ENCODE measurements at places on chromosomes 5 and 9.

DNA sequence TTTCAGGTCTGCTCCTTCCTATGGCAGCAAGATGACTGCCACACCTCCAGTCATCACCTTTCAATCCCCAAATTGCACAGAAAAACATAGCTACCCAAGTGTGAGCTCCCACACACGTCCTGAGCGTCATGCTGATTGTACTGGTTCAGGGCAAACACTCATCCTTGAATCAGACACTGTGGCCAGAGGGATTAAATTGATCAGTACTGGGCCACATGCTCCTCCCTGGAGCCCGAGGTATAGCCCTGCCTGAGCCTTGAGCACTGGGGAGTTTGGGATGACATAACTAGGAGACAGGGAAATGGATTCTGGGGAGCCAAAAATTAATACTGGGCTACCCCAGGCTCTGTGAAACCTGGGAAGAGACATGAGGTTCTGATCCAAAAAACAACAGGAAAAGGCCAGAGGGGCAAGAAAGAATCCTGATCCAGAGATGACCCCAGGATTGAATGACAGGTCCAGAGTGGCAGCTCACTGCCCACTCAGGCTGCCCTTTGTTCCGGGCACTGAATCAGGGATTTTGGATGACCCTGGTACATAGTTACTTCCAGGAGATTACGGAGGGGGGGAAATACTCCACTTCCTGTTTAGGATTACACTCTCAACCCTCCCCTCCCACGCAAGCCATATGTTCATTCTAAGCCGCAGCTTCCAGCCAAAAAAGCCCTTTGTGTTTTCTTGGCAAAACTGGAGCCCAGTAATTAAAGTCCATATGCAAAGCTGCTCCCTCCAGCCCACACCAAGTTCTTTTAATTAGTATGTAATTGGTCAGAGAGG lies 141.6 kb upstream of the SPRY4 start:
- no peak for DNase-seq

GRCh38 chr5:66511491-66511890 lies 84.7 kb upstream of the MAST4 start:
- DNase-seq: no peak

DNA sequence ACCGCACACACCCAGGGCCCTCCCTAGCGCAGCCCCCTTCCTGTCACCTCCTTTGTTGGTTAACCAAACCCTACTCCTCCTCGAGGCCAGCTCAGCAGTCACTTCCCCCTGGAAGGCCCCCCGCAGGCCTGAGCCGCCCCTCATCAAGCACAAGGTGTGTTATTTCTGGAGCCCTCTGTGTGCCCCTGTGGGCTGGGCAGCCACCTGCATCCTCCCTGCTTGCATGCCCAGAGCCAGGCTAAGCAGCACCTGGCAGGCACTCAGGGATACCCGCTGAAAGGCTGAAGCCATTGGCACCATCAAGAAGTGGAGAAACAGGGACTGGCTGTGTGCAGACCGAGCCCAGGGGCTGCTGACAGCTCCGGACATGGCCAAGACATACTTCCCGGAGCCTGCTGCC lies 121.8 kb downstream of the ZNF354C start:
- DNase-seq: peak; percentile 17

DNA sequence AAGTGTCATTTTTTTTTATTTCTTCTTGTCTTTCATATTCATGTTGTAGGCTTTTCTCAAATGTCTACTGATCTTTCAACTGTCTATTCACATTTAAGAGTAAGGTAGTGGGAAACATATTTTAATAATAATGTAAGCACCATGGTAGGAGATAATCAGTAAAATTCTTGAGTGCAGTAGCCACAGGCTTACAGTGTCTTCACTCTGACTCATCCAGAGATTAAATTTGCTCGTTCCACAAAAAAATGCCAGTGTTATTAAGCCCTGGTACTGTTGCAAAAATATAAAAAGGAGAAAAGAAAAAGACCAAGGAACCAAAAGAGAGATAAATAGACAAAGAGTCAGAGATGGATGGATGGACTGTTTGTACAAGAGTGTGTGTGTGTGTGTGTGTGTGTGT lies 43.0 kb downstream of the PARP8 start:
- peak; percentile 17 for DNase-seq

DNA sequence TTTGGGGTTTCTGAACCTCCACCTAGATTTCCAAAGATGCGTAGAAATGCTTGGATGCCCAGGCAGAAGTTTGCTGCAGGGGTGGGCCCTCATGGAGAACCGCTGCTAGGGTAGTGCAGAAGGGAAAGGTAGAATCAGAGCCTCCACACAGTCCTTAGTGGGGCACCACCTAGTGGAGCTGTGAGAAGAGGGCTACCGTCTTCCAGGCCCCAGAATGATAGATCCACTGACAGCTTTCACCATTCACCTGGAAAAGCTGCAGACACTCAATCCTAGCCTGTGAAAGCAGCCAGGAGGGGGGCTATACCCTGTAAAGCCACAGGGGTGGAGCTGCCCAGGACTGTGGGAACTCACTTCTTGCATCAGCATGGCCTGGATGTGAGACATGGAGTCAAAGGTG lies 13.3 kb upstream of the HSDL2 start:
- no peak for DNase-seq

GRCh38 chr5:154364771-154365170 lies 81.0 kb upstream of the SAP30L start:
- peak; percentile 20 for DNase-seq

DNA sequence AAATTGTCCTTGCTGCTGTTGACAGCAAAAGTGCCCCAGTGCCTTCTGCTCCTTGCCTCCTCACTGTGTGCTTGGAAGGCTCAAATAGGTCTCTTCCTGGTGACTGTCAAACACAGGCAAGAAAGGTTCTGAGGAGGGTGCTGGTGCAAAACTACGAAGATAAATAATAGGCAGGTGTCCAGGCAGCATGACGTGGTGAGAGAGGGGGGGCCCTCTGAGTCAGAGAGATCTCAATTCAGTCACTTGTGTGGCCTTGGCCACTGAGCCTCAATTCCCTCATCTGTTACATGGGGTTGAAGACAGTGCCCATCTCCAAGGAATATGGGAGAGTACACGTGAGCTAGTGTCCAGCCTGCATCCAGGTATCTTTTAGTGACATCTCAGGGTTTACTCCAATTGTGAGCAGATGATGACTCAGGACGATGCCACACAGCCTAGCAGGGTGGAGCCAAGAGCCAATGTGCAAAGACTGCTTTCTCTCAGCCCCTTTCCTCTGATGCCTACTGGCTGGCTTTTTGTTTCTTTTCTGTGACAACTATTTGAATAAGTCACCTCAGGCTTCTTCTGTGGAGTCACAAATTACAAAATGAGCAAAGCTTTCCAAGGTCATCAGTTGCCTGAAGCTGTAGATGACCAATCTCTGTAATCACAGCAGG lies 29.7 kb upstream of the SMIM32 start:
- DNase-seq: no peak

DNA sequence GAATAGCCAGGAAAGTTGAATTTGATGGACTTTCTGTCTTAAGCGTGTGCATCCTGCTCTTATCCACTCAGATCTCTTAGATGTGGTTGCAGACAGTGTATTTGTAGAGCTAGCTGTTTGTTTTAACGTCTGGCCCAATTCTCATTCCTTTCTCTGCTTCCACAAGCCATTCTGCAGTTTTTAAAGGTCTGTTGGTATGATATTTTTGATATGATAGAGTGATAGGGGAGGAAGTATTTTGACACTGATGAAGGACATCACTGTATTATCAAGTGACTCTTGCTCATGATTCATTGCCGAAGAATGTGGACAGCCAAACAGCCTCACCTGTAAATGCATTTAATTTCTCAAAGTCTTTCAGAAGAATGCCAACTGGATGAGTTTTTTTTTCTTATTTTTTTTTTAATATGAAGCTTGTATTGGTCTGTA lies 4.5 kb downstream of the TJP2 start:
- no peak for DNase-seq

DNA sequence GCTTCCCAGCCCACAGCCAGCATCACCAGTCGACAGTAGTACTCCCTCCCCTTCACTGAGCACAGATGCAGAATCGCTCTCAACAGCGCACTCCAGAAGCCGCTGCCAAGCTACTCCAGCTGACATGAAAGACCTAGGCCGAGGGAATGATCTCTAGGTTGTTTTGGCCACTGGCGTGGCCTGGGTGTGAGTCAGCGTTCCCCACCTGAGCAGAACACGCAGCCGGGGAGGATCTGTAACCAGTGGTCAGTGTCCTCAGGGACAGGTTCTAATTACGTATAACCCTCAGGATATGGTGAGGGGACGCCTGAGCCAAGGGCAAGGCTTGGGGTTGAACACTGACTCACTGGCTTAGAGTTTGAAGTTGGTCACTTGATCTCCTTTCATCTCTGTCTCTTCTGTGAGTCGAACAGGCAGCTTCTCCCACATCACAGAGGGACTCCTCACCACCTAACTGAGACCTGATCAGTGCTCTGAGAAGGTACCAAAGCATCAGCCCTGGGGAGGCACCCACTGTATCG lies 76.9 kb upstream of the IL17B start:
- peak; percentile 41 for DNase-seq

- DNase-seq: no peak
These were observed 21.4 kb upstream of the ANXA2R start for GRCh38 chr5:43061352-43062075.

GRCh38 chr9:26331223-26331622 lies 561.4 kb downstream of the CAAP1 start:
- no peak for DNase-seq

DNA sequence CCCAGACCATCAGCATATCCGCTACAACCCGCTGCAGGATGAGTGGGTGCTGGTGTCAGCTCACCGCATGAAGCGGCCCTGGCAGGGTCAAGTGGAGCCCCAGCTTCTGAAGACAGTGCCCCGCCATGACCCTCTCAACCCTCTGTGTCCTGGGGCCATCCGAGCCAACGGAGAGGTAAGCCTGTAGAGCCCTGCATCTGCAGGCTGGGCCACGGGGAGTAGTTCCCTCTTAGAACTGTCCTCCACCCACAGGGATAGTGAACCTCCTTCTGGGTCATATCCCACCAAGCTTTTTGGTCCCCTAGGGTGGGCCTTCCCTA lies 569 bp downstream of the GALT start:
- no peak for DNase-seq

- DNase-seq: peak; percentile 13
These were observed 1.4 kb upstream of the PKD2L2 start for GRCh38 chr5:137887831-137888230.

DNA sequence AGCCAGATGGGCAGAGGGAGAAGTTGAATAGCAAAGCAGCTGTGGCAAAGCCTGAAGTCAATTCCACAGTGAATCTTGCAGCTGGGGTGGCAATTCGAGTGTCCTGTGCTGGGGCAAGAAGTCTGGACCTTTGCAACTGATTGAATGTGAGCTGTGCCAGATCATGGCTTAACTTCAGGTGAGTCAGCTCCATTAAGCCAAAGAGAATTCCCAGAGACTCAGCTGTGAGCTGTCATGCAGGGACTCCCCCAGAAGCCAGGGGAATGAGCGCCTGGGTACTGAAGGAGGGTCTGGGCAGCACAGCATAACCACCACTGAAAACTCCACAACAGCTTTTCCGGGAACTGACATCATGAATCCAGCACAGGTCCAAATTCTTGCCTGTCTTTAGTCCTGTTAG lies 153.5 kb upstream of the TRPC7 start:
- no peak for DNase-seq

- DNase-seq: no peak
These were observed 3.8 kb downstream of the PRDM12 start for GRCh38 chr9:130668196-130668595.

- DNase-seq: peak; percentile 64
These were observed 185.8 kb downstream of the CDK5RAP2 start for GRCh38 chr9:120394058-120394669.

GRCh38 chr9:99505936-99506335 lies 283.9 kb downstream of the SEC61B start:
- DNase-seq: no peak

- DNase-seq: no peak
These were observed 72.6 kb upstream of the CYLC2 start for GRCh38 chr9:102922526-102922925.

- no peak for DNase-seq
These were observed 129.3 kb downstream of the MRPL36 start for GRCh38 chr5:1670351-1670750.

DNA sequence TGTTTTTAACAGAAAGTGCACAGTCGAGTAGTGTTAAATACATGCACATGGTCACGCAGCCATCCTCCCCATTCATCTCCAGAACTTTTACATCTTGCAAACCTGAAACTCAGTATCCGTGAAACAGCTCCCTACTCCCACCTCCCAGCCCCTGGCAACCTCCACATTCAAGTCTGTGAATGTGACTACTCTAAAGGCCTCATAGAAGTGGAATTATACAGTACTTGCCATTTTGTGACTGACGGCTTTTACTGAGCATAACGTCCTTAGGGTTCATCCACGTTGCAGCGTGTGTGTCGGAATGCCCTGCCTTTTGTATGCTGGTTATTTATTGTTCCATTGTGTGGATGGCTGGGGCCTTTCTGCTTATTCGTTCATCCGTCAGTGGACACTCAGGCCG lies 35.8 kb downstream of the USP20 start:
- no peak for DNase-seq

GRCh38 chr5:116507051-116507537 lies 67.5 kb downstream of the SEMA6A start:
- no peak for DNase-seq

GRCh38 chr5:109041317-109041716 lies 293.6 kb downstream of the FER start:
- DNase-seq: peak; percentile 75

GRCh38 chr5:44935262-44935661 lies 126.5 kb downstream of the MRPS30 start:
- no peak for DNase-seq
